Retina (tissue), 1 donor: ENCODE measurements at places on chromosomes 5 and 9.

DNA sequence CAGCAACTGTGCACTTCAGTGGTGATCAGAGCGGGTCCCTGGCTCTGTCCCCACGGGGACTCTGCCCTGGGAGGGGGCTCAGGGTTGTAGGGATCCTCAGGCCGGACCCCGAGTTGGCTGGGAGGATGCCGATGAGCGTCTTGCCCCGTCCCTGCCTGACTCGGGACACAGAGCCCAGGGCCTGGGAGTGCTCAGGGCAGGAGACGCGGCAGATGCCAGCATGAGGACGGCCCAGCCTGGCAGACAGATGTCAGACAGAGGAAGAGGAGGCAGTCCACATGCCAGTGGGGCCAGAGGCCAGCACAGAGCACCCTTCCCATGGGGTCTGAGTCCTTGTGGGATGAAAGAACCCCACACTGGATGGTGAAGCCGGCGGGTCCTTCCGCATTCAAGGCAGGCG, 11.3 kb downstream of the LCN12 start:
- no peak for DNase-seq

DNA sequence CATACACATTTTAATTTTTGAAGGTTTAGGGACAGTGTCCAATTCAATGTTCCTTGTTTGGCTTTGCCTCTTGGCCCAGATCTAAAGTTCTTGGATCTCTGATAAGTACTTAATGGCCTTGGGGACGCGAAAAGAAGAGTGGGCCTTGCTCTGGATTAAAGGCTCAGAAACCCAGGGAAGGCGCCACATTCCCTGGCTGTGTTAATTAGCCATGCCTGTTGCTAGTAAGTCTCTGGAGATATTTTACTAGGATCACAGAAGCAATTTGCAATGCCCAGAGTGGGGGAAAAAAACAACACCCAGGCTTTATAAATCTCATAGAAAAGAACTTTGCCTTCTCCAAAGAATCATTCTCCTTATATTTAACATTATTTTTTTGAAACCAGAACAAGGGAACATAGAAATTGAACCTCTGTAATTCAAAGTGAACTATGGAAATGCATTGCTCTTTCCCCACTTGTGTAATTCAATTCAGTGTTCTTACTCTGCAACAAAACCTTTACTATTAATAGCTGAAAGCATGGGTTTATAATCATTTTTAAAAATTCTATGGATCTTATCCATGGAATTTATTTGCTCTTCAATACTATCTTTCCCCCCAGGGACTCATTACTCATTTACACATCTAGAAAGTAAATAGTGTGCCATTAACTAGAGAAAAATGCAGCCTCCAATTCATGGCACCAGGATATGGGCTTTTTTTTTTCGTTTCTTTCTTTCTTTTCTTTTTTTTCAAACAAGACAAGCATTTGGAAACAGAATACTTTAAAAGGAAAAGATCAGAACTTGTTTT, 172.2 kb upstream of the ANKRD55 start:
- DNase-seq, result no peak

DNA sequence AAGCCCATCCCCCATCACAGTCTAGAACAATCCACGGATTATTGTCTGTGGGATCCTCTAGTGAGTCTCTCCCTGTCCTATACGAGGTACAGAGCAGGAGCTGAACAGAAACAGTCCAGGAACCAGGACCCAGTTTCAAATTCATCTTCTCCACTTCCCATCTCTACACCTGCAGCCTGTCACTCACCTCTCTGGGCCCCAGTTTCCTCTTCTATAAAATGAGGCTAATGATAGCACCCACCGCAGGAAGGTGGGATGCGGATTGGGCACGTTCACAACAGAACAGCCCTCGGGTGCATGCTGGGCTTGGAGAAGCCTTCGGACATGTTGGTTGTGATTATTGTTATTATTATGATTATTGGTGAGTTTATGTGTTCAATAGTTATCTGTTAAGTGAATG, 78.5 kb downstream of the ANKRD33B start:
- DNase-seq, result no peak

GRCh38 chr9:15131094-15131493, 175.9 kb downstream of the TTC39B start:
- no peak for DNase-seq

DNA sequence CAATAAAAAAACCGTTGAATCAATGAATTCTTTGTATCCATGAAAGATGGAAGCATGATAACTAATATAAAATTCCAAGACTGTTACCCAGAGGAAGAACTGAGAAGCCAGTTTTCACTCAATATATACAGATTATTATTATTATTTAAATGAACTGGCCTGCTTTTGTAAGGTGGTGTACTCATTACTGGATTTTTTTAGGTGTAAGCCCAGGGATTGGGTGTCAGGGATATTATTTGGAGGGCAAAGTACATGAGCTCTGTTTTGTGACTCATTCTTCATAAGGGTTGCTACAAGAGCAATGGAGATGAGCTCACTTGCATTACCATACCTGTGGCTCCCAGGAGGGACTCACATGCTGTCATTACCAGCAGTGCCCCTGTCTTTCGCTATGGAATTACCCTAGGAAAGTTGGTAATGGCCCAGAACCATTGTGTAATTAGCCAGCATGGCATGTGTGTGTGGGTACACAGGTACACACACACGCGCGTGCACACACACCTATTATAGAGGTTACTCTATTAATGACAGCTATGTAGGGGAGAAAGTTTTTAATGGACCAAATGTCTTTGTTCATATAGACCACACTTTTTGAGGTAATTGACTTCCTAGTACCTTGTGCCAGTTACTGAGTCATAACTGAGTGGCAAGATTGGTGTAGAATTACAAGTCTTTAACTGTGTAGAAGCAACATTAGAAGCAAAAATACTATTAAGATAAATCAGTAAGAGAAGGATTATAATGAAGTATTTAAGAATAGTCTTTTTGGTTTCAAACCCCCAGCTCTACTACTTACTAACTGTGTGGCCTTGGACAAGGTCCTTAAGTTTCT, 143.4 kb downstream of the GDNF start:
- DNase-seq, result no peak

- no peak for DNase-seq
These were observed 1642.7 kb upstream of the WWC1 start for GRCh38 chr5:166648736-166649135.

DNA sequence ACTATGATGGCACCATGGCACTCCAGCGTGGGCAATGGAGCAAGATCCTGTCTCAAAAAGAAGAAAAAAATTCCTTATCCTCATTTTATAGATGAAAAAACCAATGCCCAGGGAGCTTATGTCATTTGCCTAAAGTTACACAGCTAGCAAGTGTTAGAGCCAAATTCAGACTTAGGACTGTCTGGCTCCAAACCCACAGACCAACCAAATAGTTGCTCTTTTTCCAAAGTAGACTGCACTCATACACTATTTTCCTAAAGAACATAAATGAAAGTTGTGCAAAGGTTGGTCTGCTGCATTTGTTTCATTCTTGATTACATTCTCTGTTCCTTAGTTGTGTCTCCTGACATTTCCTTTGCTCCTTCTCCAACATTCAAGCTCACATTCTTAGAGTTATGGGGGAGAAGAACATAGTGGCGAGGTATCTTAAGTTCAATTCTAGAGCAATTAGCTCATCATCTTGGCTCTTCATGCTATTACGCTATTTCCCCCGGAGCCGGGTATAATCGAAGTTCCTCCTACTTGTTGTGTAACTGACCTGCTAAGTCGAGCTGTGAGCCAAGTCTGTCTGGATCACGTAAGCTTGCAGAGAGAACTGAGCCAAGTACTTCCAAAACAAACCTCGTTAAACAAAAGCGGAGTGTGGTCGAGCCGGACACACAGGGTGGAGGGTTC, 138.3 kb downstream of the RFK start:
- DNase-seq, result no peak

DNA sequence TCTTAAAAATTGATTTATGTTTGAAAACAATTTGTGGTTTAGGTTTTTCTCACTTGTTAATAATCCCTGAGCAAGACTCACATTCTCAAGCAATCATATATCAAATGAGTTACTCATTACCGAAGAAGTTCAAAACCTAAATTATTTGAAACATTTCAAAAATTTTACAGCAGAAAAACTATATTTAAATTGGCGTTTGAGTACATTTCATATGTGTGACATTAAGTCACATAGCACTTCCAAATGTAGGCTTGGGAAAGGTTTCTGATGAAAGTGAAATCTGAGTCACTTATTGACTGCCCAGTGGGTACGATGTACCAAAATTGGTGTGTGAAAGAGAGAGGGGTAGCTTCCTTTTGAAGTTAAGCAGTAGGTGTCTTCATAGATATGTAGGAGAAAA, 411.4 kb upstream of the SGCD start:
- DNase-seq, result no peak

DNA sequence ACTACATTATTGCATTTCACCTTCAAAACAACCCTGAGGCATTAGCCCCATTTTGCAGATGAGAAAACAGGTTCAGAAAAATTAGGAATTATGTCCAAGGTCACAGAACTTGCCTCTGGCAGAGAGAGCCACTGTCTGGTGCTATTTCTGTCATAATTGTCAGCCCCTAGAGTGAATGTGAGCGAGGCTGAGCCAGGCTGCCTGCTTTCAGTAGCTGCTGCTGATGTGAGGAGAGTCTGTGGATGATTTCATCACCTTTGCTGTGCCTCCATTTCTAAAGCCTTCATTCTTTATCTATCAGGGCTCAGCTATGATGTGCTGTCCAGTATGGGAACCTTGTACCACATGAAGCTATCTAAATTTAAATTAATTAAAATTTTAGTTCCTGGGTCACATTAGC, 71.4 kb downstream of the INSYN2B start:
- DNase-seq, result no peak

DNA sequence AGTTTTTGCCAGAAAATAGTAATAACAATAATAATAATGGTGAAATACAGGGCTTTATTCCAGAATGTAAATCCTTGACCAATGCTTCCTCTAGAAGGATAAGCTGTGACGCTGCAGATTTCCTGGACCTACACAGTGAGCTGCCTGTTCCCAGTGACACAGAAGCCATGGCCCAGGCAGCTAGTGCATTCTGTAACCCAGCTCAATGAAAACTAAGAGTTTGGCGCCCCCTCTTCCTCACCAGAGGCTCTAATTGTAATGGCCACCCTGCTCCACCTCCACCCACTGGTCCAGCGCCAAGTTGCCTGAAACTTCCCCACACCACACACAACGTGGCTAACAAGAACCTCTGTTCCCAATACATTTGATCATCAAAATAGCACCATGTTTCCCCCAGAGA, 248.1 kb downstream of the CETN3 start:
- no peak for DNase-seq

DNA sequence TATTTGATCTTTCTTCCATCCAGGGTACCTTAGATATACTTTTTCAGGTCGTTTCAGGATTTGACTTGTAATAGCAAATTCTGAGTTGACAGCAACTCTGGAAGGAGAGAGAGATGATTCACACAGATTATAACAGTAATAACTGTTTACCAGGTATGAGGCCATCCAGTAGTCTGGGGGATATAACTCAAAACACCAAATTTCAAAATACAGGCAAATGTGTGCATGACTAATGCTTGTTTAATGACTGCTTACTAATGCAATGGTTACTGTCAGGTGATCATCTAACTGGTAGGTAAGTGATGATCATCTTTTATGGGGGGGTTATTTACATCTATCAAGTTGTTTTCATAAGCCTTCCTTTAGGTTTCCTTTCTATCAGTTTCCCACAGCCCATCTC, 412.3 kb downstream of the MAT2B start:
- DNase-seq, result no peak
